AG04450 (cell line): ENCODE measurements at places on chromosomes 16 and 17.

GRCh38 chr17:44911133-44912001, 3.9 kb downstream of the GFAP start:
- no peak for DNase-seq

GRCh38 chr16:56409195-56409594, 16.1 kb downstream of the AMFR start:
- DNase-seq, result no peak

GRCh38 chr16:19655242-19655777, 62.7 kb downstream of the KNOP1 start:
- DNase-seq, result no peak

DNA sequence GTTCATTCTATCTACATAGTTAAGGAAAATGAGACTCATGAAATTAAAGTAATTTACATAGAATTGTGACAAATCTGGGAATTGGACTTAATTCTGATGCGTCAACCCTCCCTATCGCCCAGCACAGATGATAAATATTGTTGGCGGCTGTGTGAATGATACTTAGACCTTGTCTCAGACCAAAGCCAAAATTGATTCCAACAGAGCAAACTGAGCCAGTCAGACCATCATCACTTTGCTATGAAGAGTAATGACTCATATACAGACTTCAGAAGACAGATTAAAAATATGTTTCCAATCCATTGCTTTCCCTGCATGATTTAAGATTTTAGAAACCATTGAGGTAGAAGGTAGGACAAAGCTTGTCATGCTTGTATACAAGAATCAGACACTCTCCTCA, 1156.7 kb upstream of the CDH8 start:
- DNase-seq, result no peak

DNA sequence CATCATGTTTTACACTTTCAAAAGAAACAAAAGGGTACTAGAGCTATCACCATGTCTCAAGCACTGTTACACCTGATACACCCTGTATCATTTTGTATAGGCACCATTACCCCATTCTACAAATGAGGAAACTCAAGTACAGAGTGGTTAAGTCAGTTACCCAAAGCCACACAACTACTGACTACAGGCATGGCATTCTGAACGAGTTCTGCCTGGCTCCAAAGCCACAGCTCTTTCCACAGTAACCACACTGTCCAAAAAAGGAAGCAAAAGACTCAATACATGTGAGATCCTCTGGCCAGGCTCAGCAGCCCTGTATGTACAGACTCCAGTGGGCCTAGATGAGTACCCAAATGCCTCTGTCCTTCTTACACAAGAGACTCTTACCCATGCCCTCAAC, 4.7 kb downstream of the DYNC1LI2 start:
- DNase-seq, result no peak

- no peak for DNase-seq
Measured at GRCh38 chr17:67879662-67880061, 54.4 kb downstream of the BPTF start.

- DNase-seq, result no peak
Measured at GRCh38 chr16:6633456-6633855, 699.2 kb upstream of the RBFOX1 start.

DNA sequence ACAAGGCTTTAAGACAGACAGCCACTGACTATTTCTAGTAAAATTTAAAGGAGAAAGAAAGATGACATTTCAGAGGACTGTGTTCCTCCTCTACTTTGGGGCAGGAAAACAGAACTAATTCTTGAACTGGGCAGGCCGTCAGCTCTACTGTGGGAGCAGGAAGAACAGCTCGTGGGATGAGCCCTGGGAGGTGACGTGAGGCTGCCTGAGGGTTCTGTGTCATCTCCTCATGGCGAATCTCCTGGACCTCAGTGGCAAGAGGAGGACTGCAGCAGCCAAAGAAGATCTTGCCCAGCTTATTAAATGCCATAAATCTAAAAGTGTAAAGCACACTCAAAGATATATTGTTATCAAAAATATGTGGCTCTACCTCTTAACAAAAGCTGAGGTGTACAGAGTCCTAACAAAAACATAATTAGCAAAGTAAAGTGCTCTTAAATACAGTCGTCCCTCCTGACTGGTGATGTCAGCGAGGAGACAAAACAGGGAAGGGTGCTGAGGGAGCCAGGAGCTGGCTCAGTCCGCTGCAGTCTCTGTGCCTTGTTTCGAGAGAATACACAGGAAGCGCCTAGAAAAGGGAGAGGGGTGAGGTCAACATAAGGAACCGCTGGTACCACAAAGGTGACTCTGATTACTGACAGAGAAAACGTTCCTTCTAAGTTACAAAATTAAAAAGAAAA, 58.0 kb downstream of the CREBBP start:
- no peak for DNase-seq

DNA sequence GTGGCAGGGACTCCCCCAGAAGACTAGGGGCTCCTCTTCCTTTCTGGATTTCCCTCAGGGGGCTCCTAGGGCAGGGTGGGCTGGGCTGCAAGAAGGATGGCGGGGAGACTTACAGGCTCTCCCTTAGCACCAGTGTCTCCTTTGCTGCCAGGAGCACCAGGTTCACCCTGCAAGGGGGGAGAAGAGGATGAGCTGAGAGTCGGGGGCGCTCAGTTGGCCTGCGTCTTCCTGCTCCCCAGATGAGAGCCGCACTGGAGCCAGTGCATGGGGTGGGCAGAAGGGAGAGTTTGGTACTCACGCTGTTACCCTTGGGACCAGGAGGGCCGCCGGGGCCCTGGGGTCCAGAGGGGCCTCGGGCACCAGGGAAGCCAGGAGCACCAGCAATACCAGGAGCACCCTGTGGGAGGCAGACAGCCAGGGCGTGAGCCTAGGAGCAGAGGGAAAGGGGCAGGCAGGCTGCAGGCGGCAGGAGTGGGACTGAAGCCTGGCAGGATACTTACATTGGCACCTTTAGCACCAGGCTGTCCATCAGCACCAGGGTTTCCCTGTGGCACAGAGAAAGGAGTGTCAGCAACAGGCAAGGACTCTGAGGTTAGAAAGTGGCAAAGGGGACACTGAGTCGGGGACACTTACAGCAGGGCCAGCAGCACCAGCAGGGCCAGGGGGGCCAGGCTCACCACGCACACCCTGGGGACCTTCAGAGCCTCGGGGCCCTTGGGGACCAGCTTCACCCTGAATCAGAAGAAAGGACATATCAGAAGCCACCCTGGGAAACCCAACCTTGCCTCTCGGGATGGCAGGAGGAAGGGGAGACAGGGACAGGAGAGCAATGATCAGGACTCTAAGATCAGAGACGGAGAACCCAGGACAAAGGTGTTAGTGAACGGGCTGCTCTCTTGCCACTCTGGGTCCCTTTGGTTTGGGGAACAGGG, 6.2 kb downstream of the COL1A1 start:
- no peak for DNase-seq

GRCh38 chr16:84773312-84773711, 46.5 kb upstream of the CRISPLD2 start:
- no peak for DNase-seq

DNA sequence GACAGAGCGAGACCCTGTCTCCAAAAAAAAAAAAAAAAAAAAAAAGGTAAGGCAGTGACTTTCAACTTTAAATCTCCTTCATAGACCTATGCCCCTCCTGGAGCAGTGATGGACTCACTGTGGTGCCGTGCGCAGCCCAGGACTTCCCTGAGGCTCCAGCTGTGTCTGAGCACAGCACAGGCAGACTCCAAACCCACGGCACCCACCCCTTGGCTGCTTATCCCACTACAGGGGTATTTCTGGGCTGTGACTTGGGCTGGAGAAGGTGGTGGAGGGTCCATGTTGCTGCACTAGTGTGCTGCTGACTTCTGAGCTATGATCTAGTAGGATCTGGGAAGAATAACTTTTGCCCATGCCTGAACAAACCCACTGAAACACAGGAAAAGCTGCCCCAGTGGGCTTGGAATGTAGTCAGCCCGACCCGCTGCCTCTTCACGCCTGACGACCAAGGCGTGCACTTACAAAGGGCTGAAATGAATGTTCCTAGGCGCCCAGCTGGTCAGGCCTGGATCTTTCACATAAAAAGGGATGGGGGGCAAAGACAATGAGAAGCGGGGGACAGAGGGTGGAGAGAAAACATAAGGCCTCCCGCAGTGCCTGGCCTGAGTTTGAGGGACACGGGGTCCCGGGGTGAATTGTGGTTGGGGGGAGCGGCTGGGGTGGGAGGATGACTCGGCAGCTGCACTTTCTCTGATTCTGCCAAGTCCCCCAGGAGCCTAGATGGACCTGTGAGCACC, 83.0 kb downstream of the IRF8 start:
- no peak for DNase-seq

DNA sequence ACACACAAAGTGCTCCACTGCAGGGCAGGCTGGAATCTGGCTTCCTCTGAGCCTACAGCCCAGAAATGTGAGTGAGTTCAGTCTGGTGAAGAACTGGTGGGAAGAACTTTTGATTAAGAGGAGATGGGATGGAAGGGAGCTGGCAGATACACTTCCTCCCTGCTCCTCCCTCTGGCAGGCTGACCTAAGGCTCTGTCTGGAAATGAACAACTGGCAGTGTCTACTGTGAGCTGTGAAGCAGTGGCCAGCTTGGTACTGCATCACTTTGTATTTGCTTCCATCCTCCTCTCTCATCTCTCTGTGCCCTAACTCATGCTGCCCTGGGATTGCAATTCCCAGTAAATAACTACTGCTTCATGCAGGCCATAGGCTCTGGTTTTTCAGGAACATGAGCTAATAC, 45.6 kb downstream of the MAF start:
- DNase-seq, result no peak

- DNase-seq, result no peak
Measured at GRCh38 chr17:44273607-44274006, 5.7 kb upstream of the SLC4A1 start.

GRCh38 chr16:52537516-52537915, 9.4 kb downstream of the TOX3 start:
- DNase-seq, result no peak

GRCh38 chr16:29825145-29826044, 5.1 kb downstream of the MVP start:
- DNase-seq, result peak; percentile 80

GRCh38 chr17:10192972-10193371, 5.4 kb downstream of the GAS7 start:
- DNase-seq, result peak; percentile 11

GRCh38 chr17:61862975-61863800, at the start of gene BRIP1:
Gene BRIP1, minus strand, starts transcription at chr17:61863528. Its CDS starts 1,989 bp downstream, at chr17:61861539.
- DNase-seq, result peak; percentile 78

- DNase-seq, result no peak
Measured at GRCh38 chr17:965311-965989, 14.1 kb downstream of the NXN start.

DNA sequence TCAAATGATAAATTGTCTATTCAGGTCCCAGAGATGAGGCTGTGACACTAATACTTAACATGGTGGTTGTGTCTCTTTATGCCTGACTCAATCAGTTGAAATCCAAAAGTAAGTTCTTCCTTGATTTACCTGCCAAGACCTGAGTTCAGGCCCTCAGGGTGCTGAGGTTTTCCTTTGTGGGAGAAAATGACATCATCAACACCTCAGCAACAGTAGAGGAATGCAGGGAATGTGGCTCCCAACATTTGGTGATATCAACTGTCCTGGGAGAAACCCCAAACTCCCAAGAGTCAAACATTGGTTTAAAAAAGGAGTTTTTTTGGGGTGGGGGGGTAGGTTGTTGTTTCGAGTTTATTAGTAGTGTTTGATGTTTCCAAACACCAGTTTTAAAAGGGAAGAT, 14.7 kb downstream of the RNF43 start:
- DNase-seq, result no peak

- DNase-seq, result no peak
Measured at GRCh38 chr16:4378161-4378666, 6.6 kb downstream of the VASN start.

- no peak for DNase-seq
Measured at GRCh38 chr17:48624544-48625494, 1.3 kb downstream of the HOXB9 start.

- no peak for DNase-seq
Measured at GRCh38 chr17:57370619-57371018, 114.3 kb downstream of the MSI2 start.

GRCh38 chr16:84371553-84371865, 3.2 kb downstream of the ATP2C2 start:
- no peak for DNase-seq

DNA sequence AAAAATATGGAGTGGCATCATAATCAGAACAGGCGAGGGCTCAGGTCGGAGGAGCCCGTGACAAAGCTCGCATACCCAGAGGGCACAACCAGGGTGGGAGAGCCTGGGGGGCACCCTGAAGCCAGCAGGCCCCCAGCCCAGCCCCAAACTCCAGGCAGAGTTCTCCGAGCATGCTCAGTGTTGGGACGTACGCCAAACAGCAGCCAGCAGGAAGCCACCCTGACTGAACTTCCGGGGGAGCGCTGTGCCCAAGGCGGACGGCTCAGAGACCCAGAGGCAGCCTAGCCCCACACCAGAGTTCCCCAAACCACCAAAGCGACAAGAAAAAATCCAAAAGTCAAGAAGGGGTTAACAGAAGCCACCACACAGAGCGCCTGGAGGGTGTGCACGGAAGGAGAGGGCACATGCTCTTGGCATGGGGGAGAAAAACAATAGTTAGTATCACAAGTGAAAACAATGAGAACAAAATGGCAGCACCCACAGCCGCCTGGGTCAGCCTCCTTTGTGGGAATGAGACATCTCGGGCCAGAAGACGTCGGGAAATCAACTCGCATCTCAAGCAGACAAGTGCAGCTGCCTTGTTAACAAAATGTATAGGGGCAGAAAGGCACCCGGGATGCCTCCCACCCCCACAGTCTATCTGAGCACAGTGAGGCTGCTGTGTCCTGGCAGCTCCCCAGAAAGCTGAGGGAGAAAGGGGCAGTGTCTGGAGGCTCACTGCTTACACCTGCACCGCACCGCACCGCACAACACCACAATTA, 11.9 kb downstream of the EXOC7 start:
- DNase-seq, result no peak

GRCh38 chr16:3401719-3402397, 843 bp downstream of the ZNF174 start:
- no peak for DNase-seq
